ENCODE measurements at places on chromosomes 6 and 20.
A peak's percentile ranks its signal among the peaks of the same experiment; 100 is the strongest.

GRCh38 chr6:71619836-71620235 lies 266.5 kb upstream of the RIMS1 start:
- DNase-seq = no peak

GRCh38 chr6:157724960-157725741 lies 97.9 kb upstream of the SNX9 start:
- DNase-seq = no peak

GRCh38 chr20:14696937-14697336 lies 359.5 kb upstream of the FLRT3 start:
- no peak for DNase-seq

GRCh38 chr6:70886071-70886470 lies 70.8 kb downstream of the B3GAT2 start:
- no peak for DNase-seq

- no peak for DNase-seq
These were observed 4.6 kb downstream of the SYTL3 start for GRCh38 chr6:158654498-158654897.

- no peak for DNase-seq
These were observed 175.1 kb upstream of the IMPG1 start for GRCh38 chr6:76247527-76247926.

GRCh38 chr6:166251211-166251610 lies 57.0 kb downstream of the PRR18 start:
- DNase-seq = no peak

- no peak for DNase-seq
These were observed 339.6 kb upstream of the CITED2 start for GRCh38 chr6:139713900-139714506.

DNA sequence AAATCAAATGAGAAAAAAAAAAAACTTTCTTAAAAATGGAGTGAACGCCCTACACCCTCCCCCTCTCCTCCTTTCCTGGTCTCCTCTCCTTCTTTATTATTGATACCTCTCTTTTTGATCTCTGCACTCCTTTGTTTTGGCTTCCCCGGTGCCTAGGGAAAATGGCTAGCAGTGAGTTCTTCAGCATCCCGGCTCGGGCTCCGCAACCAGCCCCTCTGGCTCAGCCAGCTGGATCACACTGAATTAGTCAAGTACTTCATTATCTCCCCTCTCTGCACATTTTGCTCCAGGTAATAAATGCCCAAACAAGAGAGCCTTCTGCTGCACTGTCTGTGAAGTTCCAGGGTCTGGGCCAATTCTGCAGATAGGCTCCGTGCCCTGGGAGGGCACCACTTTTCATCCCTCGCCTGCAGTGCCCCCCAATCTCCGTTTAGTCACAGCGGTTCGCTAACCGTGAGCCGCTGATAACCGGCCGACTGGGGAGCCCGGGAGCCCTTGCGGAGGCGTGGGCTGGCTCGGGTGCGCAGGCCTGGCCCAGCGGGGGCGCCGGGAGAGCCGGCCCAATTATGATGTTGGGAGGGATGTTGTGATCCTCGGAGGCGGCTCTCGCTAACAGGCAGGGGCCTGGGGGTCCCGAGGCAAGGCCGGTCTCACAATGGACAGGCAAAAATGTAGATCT lies 301.9 kb downstream of the TFAP2A start:
- no peak for DNase-seq

DNA sequence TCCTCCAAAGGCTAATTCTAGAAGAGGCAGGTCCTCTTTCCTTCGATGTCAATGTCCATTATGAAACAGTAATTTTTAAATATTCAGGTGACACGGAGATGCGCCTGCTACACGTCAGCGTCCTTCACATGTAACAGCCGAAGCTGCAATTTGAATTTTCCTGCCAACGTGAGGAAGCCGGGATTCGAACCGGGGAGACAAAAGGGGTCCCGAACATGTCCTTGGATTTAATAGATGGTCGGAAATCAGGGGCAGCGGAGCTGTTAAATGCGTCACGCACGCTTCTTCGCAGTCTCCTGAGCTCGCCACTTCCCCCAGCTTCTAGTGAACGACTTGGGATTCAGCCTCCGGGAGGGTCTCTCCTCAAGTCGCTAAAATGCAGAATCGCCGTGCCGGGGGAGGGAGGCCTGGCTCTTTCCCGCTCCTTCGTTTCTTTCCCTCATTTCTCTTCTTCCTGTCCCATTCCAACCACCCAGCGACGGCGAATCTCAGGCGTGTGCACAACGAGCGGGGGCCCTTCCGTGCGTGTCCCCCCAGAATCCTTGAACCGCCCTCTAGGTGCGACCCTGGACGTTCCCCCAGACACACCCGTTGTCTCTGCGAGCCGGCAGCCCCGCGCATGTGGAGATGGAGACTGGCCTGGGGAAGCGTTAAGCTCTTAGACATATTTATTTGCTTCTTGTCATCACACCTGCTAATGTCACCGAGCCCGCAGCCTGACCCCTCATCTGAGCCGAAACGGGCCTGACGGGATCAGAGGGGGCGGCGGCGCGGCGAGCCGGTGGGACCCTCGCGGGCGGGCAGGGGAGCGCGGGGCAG lies 1.3 kb upstream of the FOXC1 start:
- DNase-seq = no peak

DNA sequence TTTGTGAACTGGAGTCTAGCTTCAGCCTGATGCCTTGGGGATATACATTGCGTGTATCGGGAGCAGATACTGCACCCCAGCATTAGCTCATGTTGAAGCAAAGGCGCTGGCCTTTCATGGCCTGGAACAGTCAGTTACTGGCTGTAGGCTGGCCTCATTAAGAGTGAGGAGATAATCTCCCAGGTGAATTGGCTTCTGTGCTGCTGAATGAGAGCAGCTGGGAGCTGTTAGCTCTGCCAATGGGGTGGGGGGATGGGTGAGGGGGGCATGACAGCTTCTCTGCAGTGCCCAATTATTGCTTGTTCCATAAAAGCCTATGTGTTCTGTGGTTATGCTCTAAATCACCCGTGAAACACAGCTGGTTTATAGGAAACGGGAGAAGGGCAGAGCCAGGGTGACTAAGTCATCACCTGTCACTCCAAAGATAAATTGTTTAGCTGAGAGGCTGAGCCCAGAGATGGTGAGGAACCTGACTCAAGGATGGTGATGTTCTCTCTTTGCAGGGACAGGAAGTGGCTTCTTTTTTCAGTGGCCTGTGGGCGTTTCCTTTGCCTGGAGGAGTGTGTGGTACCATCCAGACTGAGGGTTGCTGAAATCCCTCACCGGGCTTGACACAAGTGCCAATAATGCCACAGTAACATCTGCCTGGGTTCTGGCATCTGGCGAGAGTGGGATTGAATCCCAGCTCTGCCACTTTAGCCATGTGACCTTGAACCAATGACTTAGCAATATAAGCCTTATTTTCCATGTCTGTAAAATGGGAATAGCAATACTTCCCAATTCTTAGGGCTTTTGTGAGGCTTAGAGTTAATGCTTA lies 170.8 kb downstream of the BCAS1 start:
- peak; percentile 81 for DNase-seq

- DNase-seq = no peak
These were observed 230.1 kb upstream of the MOCS1 start for GRCh38 chr6:40164345-40164755.

- DNase-seq = no peak
These were observed 90.6 kb downstream of the DNAH8 start for GRCh38 chr6:38805692-38806091.

DNA sequence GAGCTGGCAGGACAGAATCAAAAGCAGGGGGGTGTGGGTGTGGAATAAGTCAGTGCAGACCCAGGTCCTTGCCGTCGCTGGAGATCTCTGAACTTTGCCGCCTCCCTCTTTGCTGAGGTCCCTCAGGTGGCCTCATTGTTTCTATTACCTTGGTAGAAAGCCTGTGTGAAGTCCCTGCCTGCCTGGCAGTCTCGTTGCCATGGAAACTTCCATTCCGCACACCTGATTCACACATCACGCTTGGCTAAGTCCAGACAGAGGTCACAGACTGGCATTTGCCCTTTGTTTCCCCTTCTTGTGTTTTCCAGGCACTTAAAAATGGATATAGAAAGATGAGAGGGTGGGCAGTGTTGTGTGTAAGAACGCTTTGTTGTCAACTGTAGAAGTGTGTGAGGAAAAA lies 260.6 kb downstream of the PRL start:
- no peak for DNase-seq

DNA sequence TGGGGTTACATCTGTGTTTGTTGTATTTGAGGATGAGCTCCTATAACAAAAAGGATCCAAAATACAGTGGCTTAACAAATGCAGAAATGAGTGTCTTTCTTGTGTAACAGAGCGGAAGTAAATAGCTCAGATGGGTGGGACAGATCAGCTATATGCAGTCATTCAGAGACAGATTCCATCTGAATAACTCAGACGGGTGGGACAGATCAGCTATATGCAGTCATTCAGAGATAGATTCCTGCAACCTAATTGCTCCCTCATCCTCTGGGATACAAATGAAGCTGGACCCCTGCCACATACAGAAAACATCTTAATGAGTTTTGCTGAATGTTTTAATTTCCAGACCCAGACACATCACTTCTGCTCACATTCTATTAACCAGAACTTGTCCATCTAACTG lies 332.3 kb downstream of the BCKDHB start:
- no peak for DNase-seq

- DNase-seq = no peak
These were observed 49.5 kb downstream of the CD164 start for GRCh38 chr6:109332748-109333147.

DNA sequence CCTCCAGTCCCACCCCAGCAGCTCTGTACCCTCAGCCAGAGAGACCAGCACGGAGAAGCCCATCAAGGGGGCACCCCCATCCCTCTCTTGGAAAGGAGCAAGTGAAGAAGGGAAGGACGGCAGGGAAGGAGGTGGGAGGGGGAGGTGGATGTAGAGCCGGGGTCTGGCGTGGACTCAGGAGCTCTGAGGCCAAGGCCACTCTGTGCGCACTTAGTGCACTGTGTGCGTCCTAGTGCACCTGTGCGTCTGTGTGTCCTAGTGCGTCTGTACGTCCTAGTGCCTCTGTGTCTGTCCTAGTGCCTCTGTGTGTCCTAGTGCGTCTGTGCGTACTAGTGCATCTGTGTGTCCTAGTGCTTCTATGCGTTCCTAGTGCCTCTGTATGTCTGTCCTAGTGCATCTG lies 54.2 kb downstream of the DSTN start:
- DNase-seq = no peak

- no peak for DNase-seq
These were observed 592.3 kb downstream of the FRK start for GRCh38 chr6:115468272-115469005.

GRCh38 chr20:7004801-7005200 lies 237.3 kb downstream of the BMP2 start:
- no peak for DNase-seq

- DNase-seq = no peak
These were observed 3.7 kb upstream of the OLIG3 start for GRCh38 chr6:137497721-137498463.

DNA sequence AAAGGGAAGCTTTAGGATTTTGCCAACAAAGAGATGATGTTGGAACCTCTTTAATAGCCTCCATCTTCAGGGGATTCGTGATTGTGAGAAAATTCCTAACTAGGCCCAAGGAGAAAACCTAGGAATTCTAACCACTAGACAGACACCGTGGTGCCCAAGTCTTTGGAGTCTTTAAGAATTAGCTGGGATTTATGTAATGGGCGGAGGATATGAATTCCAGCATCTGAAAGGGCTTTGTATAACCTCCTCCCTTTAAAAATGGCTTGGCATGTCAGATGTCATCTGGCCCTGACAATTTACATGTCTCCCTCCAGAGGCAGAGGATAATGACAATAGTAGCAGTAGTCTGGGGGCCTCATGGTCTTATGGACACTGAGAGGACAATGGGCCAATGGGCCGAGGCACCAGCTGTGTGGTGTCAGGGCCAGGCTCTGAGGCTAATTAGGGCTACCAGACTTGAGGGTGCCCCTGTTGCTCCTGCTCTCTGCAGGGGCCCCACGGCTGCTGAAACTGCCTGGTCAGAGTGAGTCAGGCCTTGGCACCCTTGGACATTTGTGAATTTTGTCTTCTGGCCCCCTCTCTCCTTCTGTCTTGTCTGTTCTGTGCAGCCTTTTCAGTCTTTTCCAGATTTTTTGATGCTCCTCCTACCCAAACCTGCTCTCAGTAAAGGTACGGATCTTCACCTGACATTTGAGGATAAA lies 113.9 kb downstream of the EDN1 start:
- no peak for DNase-seq

- no peak for DNase-seq
These were observed 33.5 kb upstream of the SYNCRIP start for GRCh38 chr6:85676086-85676729.

DNA sequence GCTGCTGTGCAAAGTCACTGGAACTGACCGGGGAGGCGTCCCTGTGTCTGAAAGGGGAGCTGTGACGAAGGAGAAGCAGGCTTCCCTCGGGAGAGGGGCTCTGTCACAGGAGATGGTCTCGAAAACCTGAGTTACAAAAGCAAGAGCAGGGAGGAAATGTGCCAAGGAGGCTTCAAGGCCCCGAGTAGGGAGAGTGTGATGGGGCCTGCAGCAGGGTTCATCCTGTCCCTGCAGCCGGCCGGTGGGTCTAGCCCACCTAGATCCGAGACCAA lies 16.7 kb downstream of the DYNLT1 start:
- no peak for DNase-seq

GRCh38 chr20:36349384-36350170 lies 43.4 kb downstream of the DLGAP4 start:
- DNase-seq = no peak

DNA sequence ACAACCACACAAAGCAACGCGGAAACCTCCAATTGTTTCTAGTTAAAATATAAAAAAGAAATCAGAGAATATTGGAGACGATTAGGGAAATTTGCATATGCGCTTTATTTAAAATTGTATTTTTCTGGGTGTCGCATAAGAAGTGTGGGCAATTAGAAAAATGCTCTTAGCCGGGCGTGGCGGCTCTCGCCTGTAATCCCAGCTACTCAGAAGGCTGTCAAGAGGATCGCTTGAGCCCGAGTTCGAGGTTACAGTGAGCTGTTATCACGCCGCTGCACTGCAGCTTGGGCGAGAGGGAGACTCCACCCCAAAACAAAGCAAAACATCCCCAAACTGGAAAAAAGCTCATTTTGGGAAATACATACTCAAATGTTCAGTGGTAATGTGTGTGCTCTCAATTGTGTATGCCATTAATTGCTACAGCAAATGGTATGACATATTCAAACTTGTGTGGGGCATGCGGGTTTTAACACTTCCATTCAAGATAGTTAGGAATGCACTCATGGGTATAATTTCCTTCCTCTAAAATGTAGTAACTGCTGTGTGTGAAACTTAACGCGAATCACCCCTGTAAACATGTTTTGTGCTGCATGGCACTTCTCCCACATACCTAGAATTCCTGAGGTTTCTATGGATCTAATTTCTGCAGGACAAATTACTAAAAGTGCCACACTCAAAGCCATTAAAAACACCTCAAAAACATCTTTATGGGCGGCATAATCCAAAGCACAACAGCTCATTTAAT lies 54.7 kb upstream of the HFE start:
- DNase-seq = no peak

- DNase-seq = peak; percentile 50
These were observed 143.8 kb downstream of the LPA start for GRCh38 chr6:160520043-160520904.

GRCh38 chr6:150250826-150251225 lies 108.0 kb downstream of the PPP1R14C start:
- DNase-seq = no peak
